ENCODE measurements at places on chromosomes 12 and 14. TPM values are rescaled to one million over a fixed set of nuclear protein-coding genes. Genes with fewer than 3 reads are reported as not detected.

EGLN3 gene
- 3.1 TPM for total RNA-seq

CDCA3 gene
- 47.9 TPM for total RNA-seq

BIN2 gene
- not detected for total RNA-seq

FAM186B gene
- total RNA-seq: 0.29 TPM

RAN gene
- total RNA-seq: 1,463 TPM

GLIPR1L1 gene
- not detected for total RNA-seq

CCDC177 gene
- total RNA-seq: not detected

PPP4R4 gene
- 0.10 TPM for total RNA-seq

HOXC9 gene
- total RNA-seq: 0.54 TPM

CLEC4A gene
- 0.47 TPM for total RNA-seq

GYS2 gene
- not detected for total RNA-seq

FLVCR2 gene
- total RNA-seq: 1.4 TPM

VWF gene
- not detected for total RNA-seq

NRXN3 gene
- not detected for total RNA-seq

GSG1 gene
- total RNA-seq: not detected

SMCO2 gene
- 2.5 TPM for total RNA-seq

MGST1 gene
- 354 TPM for total RNA-seq

IQSEC3 gene
- not detected for total RNA-seq

TEX52 gene
- not detected for total RNA-seq

KLHDC1 gene
- 0.99 TPM for total RNA-seq

RASSF8 gene
- 26.6 TPM for total RNA-seq

DPPA3 gene
- total RNA-seq: not detected

KRT72 gene
- not detected for total RNA-seq

TCL1B gene
- not detected for total RNA-seq

Data from Calu3 (cell line).